ENCODE measurements at places on chromosomes 5 and 9.

DNA sequence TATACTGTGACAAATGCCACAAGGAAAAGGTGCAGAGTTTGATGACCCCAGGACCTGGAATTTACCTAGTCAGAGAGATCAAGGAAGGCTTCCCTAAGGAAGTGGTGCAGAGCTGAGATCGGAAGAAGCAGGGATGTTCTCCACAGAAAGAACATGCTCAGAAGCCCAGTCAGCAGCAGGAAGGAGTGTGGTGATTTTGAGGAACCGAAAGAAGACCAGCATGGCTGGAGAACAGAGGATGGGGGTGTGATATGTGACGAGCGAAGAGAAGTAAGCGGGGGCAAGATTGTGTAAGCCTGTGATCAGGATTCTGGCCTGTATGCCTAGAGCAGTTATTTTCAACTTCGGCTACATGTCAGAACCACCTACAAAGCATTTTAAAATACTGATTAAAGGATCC lies 18.7 kb upstream of the PIK3R1 start:
- DNase-seq: no peak

GRCh38 chr5:26700759-26701384 lies 337.5 kb downstream of the CDH9 start:
- no peak for DNase-seq

DNA sequence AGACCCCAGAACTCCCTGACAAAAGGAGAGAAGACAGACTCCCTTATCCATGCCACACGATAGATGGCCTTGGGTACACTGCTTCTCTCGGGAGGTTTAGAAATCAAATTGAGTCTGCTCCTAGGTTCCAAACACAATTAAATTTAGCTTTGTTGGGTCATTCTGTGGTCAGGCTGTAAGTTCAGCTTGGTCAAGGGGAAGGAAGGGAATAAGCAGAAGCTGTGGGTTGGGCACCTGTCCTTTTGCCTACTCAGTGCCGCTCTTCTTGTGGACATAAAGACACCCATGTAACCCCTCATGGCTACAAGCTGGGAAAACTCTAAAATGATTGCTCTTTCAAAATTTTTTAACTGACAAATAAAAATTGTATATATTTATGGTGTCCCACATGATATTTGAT lies 19.1 kb upstream of the AK3 start:
- no peak for DNase-seq

DNA sequence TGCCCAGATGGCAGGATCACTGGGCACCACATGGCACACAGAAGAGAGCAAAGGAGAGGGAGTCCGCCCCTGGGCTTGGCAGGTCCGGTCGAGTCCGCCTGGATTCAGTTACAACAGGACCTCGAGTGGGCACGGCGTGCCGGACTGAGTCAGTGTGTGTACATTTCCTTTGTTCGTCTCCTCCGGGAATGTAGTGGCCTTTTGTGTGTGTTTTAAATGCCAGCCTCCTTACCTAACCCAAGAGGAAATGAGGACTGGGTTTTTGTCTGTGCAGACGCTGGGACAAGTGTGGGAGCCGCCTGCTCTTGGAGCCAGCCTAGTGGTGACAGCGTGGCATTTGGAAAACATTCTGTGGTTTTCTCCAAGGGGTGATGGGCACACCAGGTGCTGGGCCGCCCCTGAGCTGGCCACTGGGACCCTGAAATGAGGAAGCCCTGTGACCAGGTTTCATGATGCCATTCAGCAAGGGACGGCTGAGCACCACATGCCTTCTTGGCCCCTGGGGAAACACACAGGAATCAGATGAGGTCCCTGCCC lies 9.6 kb downstream of the NEK6 start:
- no peak for DNase-seq

DNA sequence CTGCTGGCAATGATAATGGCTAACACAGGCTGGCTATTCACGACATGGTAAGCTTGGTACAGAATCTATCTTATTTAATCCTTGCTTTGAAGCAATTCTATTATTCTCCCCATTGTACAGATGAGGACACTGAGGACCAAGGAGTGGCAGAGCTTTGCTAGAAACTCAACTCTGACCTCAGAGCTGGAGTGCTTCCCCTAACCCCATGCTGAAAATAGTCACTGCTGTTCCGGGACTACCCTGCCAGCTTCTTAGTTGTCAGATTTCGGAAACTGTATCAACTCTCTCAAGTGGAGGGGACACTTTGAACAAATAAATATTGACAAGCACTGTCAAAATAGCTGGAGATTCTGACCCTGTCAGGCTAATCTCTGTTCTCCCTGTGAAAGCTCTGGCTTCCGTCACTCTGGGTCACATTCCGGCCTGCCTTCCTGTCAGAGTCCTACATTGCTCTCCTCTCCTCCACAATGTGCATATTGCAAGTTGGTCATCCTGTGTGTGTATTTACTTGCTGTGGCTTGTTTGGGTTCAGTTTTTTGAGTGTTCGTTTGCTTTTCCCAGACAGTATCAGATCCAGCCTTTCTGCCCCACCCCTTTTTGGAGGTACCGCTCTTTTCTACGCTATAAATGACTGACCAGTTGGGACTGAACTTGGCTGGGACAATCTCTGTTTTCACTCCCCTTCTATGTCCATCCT lies 134.3 kb upstream of the MAP1B start:
- DNase-seq: no peak

GRCh38 chr9:117677572-117677971 lies 26.6 kb upstream of the TLR4 start:
- DNase-seq: no peak

GRCh38 chr5:115439639-115440038 lies 104.9 kb downstream of the FEM1C start:
- DNase-seq: no peak

DNA sequence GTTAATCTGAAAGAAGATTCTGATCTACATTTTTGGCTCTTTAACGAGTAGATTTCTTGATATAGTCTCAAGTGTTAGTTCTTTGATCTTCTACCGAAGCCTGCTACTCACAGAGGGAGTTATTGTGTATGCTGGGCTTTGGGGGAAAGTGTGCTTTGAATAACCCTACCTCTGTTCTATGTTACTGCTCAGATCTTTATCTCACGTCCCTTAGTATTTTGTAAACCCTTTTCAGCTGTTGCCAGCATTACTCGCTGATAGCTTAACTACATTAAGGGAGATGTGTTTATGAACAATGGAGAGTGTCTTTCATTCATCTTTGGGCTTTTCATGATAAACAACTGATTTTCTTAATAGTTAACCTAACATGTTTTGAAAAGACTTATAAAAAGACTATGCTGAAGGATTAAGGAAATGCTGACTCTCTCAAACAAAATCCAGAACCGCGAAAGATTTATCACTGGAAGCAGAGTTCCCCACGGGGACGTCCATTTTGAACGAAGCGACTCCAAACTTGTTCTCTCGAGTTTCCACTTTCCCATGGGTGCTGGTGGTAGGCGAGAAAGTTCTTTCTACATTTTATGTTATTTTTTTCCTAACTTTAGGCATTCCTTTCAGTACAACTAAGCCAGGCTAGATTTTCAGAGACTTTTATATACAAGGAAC lies 27.9 kb upstream of the ALDH1A1 start:
- no peak for DNase-seq

DNA sequence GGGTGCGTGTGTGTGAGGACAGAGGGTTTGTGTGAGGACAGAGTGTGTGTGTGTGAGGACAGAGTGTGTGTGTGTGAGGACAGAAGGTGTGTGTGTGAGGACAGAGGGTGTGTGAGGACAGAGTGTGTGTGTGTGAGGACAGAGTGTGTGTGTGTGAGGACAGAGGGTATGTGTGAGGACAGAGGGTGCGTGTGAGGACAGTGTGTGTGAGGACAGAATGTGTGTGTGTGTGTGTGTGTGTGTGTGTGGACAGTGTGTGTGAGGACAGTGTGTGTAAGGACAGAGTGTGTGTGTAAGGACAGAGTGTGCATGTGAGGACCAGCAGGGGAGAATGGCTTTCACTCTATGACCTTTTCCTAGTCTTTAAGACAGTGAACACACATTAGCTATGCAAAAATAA lies 63.1 kb upstream of the UBAC1 start:
- DNase-seq: no peak

GRCh38 chr5:89830691-89831090 lies 578.9 kb downstream of the CETN3 start:
- DNase-seq: no peak

- DNase-seq: no peak
Observed at GRCh38 chr5:52786391-52786790, 1.3 kb upstream of the ITGA1 start.

DNA sequence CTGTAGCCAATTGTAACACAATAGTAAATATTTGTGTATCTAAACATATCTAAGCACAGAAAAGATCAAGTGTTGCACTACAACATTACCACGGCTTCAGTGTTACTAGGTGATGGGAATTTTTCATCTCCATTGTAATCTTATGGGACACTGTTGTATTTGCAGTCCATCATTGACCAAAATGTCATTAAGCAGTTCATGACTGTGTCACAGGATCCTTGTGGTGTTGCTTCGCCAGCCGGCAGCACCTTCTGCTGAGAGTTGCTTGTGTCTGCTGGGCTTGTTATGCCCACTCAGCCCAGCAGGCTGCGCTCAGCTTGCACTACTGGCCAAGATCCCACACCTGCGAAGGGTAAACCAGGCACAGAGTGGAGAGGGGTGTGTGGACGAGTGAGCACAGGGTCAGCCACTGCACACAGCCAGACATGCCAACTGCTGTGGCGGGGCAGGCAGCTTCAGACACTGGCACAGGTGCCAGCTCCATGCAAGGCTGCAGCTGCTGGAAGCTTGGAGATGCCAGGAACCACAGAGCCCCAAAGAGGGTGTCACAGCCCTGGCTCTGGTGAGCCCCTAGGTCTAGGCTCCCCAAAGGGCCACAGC lies 273.7 kb downstream of the CETN3 start:
- DNase-seq: no peak

DNA sequence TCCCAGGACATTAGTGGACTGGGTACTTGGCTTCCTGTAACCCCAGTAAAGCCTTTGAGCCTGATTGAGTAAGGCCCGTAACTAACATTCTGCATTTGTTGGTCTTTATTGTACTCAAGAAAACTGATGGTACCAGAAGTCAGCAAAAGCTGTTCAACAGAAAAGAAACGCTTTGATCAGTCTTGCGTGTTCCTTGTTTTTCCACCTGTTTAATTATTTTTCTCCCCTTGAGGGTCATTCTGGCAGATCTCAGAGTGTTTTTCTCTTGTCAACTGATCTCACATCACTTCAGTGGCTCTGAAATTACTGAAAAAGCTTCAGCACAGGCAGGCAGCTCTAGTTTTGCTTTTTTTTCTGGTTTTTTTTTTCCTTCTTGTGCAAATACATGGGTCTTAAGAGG lies 6.1 kb upstream of the TMEM268 start:
- DNase-seq: no peak

- DNase-seq: no peak
Observed at GRCh38 chr9:91443994-91444392, 20.4 kb upstream of the NFIL3 start.

DNA sequence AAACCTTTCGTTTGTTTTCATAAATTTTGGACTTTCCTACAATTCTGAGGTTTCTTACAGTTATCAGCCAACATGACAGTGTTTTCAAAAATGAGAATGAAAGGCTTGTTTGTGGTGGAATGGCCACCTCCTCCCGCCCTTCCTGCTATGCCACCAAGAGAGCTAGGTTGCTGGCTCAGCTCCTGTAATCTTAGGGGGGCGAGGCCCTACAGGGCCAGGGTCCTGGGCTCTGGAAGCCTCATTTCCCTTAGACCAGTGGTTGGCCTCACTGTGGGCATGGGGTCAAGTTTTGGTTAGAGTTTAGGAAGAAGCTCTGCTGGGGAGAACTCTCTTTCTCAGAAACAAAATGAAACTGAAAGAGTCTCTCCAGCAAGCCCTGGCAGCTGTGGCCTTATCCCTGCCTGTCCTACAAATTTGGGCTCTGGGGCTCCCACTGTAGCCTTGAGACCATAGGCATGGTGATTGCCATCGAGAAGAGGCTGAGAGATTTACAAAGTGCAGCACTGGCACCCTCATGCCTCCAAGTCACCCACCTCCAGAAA lies 66.2 kb downstream of the IRX1 start:
- DNase-seq: no peak

GRCh38 chr5:39912906-39913305 lies 488.1 kb upstream of the DAB2 start:
- DNase-seq: no peak

GRCh38 chr5:65722575-65723403 lies 784 bp downstream of the NLN start:
- DNase-seq: no peak

DNA sequence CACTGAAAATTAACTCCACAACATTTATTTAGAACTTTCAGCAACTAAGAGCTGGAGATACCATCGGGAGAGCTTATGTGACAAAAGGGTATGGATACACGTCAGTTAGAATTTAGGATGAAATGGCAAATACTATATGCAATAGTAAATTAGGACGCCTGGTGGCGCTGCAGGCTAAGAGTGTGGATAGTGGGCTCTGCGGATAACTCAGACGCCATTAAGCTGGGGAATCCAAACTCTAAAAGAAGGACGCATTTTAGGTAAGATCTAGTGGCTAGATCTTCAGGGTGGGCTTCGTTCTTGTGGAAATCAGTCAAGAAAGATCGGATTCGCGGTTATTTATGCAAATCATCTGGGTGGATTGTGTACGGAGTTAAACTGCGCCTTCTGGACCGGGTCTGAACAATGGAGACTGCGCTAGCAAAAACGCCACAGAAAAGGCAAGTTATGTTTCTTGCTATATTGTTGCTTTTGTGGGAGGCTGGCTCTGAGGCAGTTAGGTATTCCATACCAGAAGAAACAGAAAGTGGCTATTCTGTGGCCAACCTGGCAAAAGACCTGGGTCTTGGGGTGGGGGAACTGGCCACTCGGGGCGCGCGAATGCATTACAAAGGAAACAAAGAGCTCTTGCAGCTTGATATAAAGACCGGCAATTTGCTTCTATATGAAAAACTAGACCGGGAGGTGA lies at the start of gene PCDHB5:
PCDHB5 (plus strand) TSS at position 177 of the 688 bp plus-strand sequence; CDS start at position 406, 229 bp downstream.
- DNase-seq: no peak

GRCh38 chr5:10416868-10417267 lies 24.8 kb upstream of the ROPN1L start:
- DNase-seq: no peak

- no peak for DNase-seq
Observed at GRCh38 chr5:87850843-87851242, 417.8 kb downstream of the TMEM161B start.

- no peak for DNase-seq
Observed at GRCh38 chr5:133744051-133744959, 132.0 kb upstream of the FSTL4 start.

GRCh38 chr9:112037281-112038016 lies 137.6 kb downstream of the SUSD1 start:
- peak; percentile 65 for DNase-seq

GRCh38 chr5:178143246-178143645 lies 10.4 kb downstream of the NHP2 start:
- DNase-seq: no peak

DNA sequence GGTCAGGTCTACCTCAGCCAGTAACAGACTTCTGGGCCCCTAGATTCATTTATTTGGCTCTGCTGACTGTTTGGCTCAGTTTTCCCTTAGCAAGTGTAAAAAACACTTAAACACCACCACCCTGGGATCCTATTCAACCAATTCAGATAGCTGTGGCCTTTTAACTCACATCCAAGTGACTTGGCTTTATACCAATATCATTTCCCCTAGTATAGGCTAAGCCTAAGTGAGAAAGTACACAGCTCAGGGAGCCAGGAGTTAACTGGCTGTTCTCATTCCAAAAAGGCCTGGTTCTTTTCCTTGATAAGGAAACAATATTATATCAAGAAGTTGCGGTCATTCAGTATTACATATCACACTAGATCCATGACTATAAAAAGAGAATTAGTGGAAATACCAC lies 163.5 kb downstream of the ARL15 start:
- DNase-seq: no peak

- DNase-seq: no peak
Observed at GRCh38 chr9:2355697-2355983, 265.9 kb upstream of the VLDLR start.

All from CD4-positive, alpha-beta T cell (primary cell).